ENCODE measurements at places on chromosomes 1 and 21.

- no peak for DNase-seq
Observed at GRCh38 chr1:100930494-100930893, 34.6 kb downstream of the SLC30A7 start.

DNA sequence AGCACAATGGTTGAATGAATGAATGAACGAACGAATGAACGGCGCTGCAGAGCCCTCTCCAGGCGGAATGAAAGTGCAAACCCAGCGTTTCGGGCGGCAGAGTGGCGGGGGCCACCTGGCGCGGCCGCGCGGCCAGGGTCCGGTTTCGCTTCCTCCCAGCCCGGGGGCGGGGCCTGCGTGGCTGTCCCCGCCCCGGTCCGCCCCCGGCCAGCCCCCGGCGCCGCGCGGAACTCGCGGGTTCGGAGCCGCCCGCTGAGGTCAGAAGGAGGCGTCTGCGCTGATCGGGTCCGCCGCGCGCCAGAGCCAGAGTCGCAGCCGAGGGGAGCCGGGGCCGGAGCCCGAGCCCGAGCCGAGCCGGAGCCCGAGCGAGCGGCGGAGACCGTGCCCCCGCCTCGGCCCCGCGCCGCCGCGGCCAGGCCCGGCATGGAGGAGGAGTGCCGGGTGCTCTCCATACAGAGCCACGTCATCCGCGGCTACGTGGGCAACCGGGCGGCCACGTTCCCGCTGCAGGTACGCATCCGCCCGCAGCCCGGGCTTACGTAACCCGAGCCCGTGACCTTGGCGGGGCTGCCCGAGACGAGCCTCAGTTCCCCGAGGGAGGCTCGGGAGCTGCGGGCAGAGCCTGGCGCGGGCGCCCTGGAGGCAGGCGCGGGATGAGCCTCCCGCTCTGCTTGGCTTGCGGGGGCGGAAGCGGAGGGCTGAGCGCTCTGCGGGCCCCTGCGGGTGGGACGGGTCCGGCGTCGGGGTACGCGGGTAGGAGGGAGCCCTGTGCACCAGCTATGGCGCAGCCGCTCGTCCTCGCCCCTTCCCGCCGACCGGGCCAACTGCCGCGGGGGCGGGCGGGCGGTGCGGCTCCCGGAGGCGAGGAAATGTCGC lies at the start of gene PDXK:
TSS of gene PDXK (plus strand) at position 258 of the 876 bp plus-strand sequence. CDS start at position 424, 166 bp downstream.
- peak; percentile 84 for DNase-seq

DNA sequence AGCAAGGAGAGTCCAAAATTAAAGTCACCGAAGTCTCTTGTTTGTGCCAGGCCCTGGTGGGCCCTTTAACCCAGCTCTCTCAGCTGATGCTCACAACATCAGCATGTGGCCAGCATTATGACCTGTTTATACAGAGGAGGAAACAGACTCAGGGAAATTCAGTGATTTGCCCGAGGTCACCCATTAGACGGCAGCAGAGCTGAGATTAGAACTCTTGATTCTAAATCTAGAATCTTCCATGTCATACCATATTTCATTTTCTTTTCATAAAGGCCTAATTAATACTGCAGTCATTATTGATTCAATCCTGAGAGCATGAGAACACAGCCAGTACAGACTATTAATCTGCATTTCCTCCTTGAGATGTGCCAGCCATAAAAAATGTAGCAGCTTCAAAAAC lies 63.7 kb downstream of the KCNN3 start:
- no peak for DNase-seq

- DNase-seq: no peak
Observed at GRCh38 chr1:61028136-61028535, 54.2 kb upstream of the NFIA start.

DNA sequence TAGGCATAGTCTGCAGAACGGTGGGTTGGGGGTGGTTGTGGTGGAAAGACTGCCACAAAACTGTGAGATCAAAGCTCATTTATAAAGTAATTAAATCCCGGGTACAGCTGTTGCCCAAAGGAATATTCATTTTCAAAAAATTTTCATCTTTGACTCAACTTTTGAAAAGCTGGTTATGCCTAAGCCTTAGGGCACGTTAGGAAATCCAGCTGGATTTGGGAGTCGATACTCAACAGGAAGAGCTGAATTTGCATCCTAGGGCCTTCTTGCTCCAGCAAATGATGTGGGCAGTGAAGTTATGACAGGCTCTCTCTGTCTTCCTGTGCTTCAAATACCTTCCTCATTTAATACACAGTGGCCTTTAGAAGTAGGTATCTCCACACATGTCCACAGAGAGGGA lies 31.7 kb downstream of the ZP4 start:
- DNase-seq: no peak

DNA sequence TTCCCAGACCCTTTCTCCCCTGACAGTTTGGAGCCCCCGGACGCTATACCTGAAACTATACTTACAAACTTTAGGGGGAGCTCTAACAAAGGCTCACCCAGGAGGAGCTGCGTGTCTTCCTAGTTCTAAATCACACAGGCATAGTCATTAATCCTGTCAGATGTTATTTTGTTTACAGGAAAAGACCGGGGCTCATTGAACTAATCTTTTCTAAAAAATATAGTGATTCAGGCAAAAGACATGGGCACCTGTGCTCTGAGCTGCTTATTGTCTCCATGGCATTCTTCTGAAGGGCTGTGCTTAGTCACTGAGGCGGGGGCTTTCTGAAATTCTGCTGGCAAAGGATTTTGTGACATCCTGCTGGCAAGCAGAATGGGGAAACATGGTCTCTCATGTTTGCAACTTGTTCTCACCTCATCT lies 1577.0 kb downstream of the NCAM2 start:
- DNase-seq: no peak

DNA sequence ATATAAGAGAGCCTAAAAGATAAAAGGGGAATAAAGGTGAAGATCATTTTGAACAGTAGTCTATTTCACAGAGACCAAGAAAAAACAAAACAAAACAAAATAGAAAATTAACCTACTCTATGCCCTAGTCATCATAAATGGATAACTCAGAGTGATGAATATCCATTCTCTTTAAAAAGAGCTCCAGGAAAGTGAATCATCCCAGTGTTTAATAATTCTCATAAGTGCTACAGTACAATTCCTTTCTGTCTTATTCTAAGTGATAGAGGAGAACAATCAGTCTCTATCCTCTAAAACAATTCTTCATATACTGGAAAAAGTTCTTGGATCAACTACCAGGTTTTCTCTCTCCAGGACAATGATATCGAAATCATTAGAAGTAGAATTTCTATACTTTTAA lies 45.8 kb downstream of the GDAP2 start:
- DNase-seq: no peak

DNA sequence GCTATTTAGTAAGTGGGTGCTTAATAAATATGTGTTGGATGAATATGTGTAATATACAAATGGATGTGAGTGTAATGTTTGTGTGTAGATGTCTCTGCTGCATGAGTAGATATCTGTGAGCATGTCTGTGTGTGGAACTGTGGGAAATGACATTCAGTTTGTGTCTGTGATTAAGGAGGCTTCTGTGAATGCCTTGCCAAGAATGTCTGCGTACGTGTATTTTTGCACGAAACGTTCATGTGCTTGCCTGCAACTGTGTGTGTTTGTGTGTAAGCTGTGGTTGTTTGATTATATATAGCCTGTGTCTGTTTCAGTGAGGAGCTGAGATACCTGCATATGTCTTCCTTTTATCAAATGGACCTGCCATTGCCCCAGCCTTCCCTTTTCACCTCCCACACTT lies 13.8 kb downstream of the DMBX1 start:
- no peak for DNase-seq

DNA sequence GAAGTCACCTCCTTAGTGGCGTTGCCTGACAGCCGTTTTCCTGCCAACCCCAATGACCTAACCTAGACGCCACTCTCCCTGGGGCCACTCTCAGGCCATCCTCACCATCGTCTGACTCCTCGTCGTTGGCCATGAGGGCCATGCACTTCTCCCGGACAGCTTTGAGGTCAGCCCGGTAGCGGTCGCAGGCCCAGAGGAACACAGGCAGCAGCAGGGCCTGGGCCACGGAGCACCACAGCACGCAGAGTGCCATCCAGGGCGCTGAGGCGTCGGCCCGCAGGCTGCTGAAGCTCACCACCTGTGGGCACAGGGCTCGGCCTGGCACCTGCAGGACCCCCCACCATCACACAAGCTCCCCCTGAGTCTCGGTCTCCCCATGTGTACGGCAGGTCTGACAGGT lies 7.3 kb downstream of the HES3 start:
- DNase-seq: no peak

DNA sequence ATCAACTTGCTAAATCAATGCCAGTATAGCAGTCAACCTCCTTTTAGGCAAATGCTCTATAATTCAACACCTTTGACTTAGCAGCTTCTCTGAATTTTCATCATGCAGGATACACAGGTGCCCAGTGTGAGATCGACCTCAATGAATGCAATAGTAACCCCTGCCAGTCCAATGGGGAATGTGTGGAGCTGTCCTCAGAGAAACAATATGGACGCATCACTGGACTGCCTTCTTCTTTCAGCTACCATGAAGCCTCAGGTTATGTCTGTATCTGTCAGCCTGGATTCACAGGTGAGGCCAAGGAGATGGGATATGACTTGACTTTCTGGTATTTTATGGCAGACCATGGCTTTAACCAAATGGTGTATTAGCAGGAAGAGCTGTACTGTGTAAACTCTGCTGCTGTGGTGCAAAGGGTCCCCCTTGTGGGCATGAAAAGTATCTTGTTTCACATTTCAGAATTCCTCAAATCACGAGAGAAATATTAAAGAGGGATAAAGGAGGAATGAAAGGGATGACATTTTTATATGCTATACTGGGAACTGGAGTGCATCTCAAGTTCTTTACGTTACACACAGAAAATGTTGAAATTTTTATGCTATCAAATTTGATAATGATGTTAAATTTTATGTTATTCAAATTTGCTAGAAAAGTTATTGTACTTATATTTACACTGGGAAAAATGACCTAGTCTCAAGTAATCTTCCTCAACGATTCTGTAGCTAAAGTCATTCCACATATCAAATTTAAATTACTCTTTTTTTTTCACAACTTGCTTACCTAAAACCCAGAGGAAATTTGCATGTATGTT lies 88.9 kb downstream of the CRB1 start:
- no peak for DNase-seq

DNA sequence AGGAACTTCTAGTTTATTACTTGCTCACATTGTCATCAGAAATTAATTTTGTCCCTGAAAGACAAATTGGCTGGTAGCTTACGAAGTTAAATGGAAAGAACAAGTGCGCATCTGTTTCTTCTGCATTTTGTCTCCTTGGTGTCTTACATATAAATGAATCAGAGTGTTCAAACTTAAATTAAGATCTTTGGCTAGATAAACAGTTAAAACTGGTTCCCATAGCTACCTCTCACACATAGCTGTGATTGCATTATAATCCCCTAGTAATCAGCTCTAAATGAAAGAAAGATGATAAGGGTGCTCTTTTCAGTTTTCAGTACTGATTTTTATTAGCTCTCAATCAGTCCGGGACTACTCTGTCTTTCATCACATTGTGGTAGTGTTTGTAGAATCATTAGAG lies 124.2 kb upstream of the LMO4 start:
- DNase-seq: no peak

DNA sequence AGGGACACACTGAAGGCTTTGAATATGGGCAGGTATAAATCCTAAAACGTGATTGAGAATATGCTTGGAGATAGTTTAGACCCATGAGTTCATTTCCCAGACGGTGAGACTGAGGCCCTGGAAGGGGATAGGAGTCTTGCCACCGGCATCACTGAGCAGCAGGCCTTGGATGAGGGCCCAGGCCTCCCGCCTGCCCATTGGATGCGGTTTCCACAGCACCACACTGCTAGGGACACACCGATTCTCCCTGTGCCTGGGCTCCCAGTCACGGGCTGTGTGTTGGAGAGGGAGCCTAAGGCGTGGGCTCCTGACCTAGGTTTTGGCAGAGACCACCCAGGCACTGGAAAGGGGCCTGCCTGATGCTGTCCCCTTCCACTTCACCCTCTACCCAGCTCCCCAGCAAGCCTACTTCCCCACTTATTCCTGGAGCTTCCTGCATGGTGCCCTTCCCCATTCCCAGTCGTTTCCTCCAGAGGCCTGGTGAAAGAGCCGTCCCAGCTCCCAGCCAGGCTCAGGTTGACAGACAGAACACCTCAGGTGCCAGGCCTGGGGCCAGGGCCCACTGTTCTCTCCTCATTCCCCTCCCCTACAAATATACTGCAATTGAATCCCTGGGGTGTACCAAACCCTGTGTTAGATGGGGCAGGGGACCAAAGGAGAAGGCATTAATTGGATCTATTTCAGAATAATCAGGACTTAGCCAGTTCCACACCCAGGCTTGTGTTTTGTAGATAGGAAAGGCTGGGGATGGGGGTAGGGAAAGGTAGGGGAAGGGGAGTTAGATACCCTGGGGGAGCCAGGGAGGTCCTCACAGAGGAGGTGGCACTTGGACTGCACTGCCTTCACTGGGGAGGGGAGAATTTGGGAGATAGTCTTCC lies 3.4 kb downstream of the FOXO6 start:
- DNase-seq: no peak

DNA sequence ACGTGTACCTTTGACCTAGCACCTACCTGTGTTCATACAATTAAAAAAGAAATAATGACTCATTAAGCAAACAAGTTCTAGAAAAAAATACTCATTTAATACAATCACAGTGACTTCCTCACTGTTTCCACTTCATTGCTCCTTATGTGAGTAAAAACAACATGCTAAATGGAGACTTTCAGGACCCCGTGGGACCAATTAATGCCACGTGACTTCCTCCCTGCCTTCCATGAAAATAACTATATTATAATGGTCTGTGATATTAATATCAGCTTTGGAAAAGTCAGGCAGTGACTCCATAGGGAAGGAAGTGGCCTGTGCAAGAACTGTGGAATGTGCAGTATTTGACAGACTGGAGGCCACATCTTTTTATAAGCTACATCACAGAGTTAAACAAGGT lies 337.8 kb downstream of the HLX start:
- DNase-seq: no peak

GRCh38 chr1:229940684-229941083 lies 126.4 kb upstream of the GALNT2 start:
- no peak for DNase-seq

- peak; percentile 37 for DNase-seq
Observed at GRCh38 chr1:59290193-59290949, 6.5 kb upstream of the FGGY start.

DNA sequence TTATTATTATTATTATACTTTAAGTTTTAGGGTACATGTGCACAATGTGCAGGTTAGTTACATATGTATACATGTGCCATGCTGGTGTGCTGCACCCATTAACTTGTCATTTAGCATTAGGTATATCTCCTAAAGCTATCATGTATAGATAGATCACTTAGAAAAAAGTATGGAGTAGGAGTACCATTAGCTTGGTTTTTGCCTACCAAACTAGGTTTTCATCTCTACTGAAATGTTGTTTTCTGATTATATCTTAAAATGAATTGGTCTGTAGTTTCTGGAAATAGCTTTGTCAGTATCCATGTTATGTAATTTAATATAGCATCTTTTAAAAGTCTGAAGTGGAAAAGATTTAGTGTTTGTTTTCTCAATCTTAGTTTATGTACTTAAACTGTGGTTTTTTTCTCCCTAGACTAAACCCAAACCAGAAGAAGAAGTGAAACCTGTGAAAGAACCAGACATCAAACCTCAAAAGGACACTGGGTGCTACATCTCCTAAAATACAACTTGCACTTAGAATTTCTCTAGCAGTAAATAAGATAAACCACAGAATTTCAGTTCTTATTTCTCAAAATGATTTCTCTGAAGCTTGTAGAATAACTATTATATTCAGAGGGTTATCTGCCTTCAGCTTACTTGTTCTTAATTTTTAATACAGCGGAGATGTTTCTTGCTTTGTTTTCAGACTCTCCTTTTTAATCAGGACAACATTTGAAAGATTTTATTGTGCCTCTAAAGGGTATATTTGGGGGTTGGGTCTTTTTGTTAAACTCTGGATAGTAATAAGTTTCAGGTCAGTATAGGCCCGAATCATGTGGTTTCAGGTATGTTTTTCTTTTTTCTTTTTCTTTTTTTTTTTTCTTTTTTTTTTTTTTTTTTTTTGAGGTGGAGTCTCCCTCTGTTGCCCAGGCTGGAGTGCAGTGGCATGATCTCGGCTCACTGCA lies 4.5 kb upstream of the FAM177B start:
- no peak for DNase-seq

Data from CD4-positive, alpha-beta T cell treated with Interleukin-15 for 1 hour (primary cell).